Body of pancreas (tissue), 4 donors: ENCODE measurements at places on chromosomes 2 and 18. TPM values are rescaled to one million over a fixed set of nuclear protein-coding genes. Genes with fewer than 3 reads are reported as not detected.

Gene REG1A
- total RNA-seq: 14,523 TPM

- H3K27ac ChIP-seq: peak overlapping the region; percentile 71
- no peak overlapping the region for H3K4me3 ChIP-seq
- DNase-seq: no peak
- no peaks in the 10 kb centered on the region for H3K36me3 ChIP-seq
- peaks cover 44% of the 10 kb centered on the region for H3K4me1 ChIP-seq
These were observed 3.9 kb upstream of the DCTN1 start for GRCh38 chr2:74384051-74384450.

DNA sequence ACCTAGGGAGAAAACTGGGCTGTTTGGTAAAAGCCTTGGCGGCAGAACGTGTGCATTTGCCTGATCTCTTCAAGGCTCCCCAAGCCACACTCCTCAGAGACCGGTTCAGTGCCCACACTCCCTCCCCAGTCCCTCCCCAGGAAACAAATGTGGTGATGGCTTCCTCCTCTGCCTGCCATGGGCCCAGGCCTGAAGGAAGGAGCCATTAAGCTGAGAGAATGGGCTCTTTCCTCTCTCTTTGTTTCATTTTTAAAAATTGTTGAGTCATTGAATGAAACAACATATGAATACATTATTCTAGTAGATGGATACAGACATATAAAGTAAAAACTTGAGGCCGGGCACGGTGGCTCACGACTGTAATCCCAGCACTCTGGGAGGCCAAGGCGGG, 50.6 kb upstream of the YWHAQ start:
- H3K27ac ChIP-seq: no peak overlapping the region
- no peak overlapping the region for H3K4me3 ChIP-seq
- no peaks in the 10 kb centered on the region for H3K27me3 ChIP-seq
- DNase-seq: no peak

GRCh38 chr18:28065793-28066186, 111.1 kb downstream of the CDH2 start:
- H3K27ac ChIP-seq: no peak overlapping the region
- H3K4me1 ChIP-seq: no peaks in the 10 kb centered on the region
- DNase-seq: no peak
- no peak overlapping the region for H3K4me3 ChIP-seq
- no peaks in the 10 kb centered on the region for H3K27me3 ChIP-seq
- no peaks in the 10 kb centered on the region for H3K36me3 ChIP-seq

Gene PLEK
- 3.0 TPM for total RNA-seq

- no peak overlapping the region for H3K27ac ChIP-seq
- no peaks in the 10 kb centered on the region for H3K4me1 ChIP-seq
- no peaks in the 10 kb centered on the region for H3K36me3 ChIP-seq
- DNase-seq: no peak
These were observed 171.9 kb downstream of the STK39 start for GRCh38 chr2:168075446-168075845.
